RPMI7951 (cell line): ENCODE measurements at places on chromosomes 13 and 19.
A peak's percentile ranks its signal among the peaks of the same experiment; 100 is the strongest.

DNA sequence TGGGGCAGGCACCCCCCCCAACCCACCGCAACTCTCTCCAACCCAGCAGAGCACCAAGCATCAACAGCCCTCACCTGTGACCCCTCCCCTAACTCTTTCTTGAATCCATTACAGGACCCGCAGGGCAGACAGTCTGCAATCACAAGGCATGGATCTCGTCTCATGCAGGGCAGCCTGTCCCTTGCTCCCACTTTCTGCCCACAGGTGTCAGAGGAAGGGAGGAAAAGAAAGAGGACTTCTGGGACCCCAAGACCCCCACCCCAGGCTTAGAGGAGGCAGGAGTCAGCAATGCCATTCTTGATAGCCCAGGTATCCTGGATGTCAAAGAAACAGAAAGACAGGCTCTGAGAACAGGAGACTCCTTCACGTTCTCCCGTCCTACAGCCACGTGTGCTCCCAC lies 47.4 kb upstream of the TUBGCP3 start:
- no peak for DNase-seq

GRCh38 chr19:31962561-31962996 lies 382.8 kb upstream of the ZNF507 start:
- no peak for DNase-seq

DNA sequence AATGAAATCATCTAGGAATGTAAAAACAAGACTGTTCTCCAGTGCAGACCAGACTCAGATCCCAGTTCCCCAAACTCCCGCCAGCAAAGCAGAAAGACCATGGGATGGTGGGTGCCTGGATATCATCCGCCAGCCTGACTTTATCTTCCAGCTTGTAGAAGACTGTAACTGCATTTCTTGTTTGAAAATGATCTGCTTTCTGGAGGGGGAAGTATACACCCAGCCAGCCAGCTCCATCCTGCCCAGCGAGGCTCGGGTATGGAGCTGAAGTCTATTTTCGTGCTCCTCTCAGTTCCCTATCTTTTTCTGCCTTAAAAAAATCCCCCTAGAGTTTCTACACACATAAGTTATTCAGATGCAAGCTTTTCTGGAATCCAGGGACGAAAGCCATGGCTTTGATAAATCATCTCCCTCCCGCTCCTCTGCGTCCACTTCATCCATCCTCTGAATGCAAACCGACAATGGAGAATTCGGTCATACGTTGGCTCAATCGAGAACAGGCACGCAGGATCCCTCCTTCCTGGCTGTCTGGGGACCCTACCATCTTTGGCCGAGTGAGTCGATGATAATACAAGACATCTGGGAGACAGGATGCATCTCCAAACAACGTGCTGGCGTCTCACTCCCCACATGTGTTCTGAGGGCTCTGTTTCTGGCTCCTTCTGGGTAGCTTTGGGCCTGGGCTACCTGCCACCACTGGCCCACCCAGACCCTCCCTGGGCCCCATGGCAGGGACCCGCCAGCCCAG lies 31.2 kb downstream of the CEBPG start:
- no peak for DNase-seq

DNA sequence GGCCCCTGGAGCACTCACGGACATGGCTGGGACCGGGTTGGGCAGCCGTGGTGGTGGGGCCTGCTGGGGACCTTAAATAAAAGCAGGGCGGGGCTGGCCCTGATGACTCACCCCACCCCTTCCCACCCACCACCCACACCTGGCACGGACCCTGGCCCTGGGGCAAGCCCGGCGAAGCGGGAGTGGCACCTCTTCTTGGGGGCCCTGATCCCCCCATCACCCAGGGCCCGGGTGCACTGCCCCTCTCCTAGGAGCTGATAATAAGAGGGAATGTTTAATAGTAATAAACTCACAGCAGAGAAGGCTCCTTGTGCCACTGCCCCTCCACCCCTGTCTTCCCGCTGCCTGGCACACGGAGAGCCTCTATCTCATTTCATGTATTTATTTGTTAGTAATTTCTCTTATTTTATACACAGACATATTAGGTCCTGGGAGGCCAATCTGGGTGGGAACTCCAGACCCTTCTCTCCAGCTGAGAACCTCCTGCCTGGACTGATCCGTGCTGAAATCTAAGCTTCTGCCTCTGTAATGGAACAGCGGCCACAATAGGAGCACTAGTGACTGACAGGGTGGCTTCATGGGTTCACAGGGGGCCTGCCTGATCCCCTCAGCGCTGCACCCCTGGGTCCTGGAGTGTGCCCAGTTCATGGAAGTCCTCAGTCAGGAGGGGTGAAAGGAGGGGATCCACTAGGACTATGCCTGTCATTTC lies at the start of gene LGALS7:
Gene LGALS7, minus strand, starts transcription at position 49 of the 709 bp plus-strand sequence. Its CDS starts 25 bp downstream, at position 24.
- no peak for DNase-seq

- DNase-seq, result no peak
Observed at GRCh38 chr13:113551081-113552000, 33.2 kb upstream of the TFDP1 start.

DNA sequence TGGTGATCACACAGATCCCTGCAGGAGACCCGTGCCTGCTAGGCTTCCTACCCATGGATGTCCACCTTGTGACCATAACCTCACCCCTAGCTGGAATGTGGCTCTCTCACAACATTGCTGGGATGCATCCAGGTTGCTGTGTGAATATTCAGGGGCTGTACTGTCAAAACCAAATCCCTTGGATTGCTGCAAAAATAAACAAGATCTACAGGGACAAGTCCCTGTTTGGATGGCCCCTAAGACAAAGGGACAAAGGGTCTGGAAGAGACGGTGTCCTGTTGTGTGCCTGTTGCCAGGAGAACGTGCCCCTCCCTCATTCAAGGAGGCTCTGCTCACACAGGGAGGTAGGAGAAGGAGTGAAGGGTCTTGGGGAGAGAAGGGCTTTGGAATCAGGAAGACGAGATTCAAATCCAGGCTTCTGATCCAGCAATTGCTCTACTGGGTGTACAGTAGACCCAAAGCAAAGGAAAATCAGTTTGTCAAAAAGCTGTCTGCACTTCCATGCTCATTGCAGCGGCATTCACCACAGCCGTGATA lies 89.2 kb upstream of the WASF3 start:
- DNase-seq, result no peak

DNA sequence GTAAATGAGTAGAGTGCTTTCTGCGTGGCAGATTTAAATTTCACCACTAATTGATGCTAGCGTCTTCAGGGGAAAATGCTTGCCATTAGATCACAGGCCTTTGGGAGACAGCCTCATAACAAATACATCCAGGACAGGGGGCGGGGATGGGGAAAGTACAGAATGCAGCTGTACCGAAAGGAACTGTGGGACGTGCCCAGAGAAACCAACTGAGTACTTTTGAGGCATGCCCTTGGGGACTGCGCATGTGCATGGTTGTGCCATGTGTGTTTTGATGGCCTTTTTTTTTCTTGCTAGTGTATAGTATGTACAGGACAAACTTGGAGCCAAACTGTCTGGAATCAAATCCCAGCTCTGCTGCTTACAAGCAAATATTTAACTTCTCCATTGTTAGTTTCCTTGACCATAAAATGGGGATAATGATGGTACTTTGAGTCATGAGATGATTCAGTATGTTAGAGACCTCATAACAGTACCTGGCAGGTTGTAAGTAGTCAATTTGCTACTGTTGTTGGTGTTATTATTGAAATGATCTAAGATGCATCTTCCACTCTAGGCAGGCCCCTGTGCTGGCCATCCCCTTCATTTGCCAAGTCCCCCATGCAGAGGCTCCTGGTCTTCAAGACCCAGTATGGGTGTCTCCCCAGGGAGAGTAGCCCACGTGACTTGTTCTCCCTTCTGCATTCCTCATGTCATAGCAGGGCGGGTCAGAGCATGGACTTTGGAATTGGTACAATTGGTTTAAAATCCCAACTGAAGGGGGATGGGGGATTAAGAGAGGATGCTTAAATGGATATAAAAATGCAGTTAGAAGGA lies 68.3 kb upstream of the NPAS1 start:
- peak; percentile 81 for DNase-seq

GRCh38 chr19:3178973-3179738 lies 587 bp downstream of the S1PR4 start:
- DNase-seq, result no peak

DNA sequence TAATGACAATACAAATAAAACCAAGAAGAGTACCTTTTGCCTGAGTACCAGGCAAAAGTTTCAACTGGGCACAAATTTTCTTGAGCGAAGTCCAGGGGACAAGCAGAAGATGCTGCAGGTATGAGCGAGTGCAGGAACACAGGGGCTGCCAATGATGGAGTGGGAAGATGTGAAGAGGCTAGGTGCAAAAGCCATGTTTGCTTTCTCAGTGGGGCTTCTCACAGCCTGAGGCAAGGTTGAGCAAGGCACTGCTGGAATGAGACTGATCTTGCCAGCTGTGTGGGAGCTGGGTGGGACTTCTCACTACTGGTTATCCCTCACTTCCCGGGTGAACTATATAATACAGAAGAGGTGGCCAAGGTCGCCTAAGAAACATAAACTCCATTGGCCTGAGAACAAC lies 1200.7 kb downstream of the SLITRK1 start:
- DNase-seq, result no peak

DNA sequence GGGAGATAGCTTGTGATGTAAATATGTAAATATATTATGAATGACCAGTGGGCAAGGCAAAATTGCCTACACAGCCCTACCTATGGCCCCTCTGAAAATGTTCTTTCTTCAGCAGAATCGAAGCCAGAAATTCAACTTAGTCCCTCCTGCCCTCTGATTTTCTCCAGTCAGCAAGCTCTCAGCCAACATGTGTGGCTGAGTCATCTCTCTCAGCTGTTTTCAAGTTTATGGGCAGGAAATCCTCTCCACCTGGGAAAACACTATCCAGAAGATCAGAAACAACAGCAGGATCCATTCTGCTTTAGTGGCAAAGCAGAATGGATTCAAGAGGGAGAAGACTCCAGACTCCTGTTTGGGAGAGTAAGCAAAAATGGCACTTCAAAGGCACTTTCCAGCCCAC lies 8.9 kb upstream of the ZNF527 start:
- DNase-seq, result peak; percentile 9

- peak; percentile 95 for DNase-seq
Observed at GRCh38 chr19:51570962-51571575, at the start of gene ZNF175. TSS of gene ZNF175 (plus strand) at chr19:51571283. CDS start at chr19:51573330, 2,047 bp downstream.

DNA sequence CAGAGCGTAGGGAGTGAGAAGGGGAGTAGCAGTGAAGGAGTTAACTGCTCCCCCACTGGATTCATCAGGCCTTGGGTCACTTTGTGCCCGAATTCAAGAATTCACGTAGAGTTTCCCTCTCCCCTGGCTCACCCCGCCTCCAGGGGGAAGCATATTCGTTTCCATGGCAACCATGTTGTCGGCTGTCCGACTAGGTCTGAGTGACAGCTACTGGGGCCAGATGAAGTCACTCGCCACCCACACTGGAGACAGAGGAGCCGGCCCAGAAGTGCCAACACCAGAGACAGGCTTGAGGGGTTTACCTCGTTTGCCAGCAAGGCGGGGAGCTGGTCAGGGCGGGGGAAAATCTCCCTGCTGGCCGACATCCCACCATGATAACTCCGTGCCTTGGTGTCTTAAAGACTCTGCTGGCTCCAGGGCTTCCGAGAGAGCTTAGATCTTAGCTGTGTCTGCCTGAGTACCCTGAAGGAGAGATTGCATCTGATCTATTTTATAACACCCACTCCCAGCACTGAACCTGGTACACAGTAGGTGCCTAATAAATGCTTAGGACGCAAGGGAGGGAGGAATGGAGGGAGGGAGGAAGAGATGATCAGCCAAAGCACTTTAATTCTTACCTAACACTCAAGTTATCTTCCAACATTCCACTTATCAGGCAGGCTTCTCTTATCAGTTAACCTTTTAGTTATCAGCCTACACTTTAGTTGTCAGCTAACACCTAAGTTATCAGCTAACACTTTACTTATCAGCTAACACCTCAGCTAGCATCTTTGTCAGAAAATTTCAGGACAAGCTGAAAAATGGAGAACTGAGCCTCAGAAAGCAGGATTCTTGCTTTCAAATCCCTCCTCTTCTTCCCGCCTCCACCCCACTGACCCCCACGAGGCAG lies 57.2 kb upstream of the ZNRF4 start:
- DNase-seq, result peak; percentile 22

- DNase-seq, result no peak
Observed at GRCh38 chr13:40697711-40698110, 31.3 kb upstream of the FOXO1 start.

DNA sequence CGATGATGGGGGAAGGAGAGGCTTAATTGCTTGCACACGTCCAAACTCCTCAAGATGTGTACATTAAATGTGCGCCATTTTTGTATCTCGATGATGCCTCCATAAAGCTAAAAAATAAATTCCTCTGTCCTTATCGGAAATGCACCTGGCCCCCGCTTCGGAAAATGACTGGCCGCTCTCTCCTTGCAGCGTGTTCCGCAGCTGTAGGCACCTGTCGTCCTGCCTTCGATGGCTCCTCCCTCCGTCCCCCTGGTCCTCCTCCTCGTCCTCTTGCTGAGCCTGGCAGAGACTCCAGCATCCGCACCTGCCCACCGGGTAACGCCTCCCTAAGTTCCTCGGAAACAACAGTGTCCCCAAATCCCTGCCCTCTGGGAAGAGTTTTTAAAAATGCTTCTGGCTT lies 1.1 kb downstream of the GALP start:
- no peak for DNase-seq

GRCh38 chr13:30157616-30157993 lies 149.7 kb downstream of the KATNAL1 start:
- DNase-seq, result no peak

- no peak for DNase-seq
Observed at GRCh38 chr13:38880397-38880796, 110.2 kb downstream of the STOML3 start.

DNA sequence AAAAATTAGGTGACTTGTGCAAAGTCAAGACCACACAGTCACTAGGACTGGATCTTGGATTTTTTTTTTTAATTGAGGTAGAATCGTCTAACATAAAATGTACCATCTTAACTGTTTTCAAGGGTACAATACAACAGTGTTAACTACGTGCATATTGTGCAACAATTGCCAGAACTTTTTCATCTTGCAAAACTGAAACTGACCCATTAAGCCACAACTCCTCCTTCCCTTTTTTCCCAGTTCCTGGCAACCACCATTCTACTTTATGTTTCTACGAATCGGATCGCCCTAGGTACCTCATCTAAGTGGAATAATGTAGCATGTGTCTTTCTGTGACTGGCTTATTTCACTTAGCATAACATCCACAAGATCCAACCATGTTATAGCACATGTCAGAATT lies 37.5 kb upstream of the POMP start:
- DNase-seq, result no peak

- DNase-seq, result no peak
Observed at GRCh38 chr19:10685210-10685609, 16.0 kb upstream of the QTRT1 start.
